Fibroblast of lung (primary cell): ENCODE measurements at places on chromosomes 6 and 20.

GRCh38 chr20:7798176-7798575, 142.1 kb downstream of the HAO1 start:
- no peak overlapping the region for H3K4me3 ChIP-seq
- H3K27ac ChIP-seq = no peak overlapping the region
- H3K4me1 ChIP-seq = no peaks in the 10 kb centered on the region
- no peaks in the 10 kb centered on the region for H3K27me3 ChIP-seq
- DNase-seq = no peak

DNA sequence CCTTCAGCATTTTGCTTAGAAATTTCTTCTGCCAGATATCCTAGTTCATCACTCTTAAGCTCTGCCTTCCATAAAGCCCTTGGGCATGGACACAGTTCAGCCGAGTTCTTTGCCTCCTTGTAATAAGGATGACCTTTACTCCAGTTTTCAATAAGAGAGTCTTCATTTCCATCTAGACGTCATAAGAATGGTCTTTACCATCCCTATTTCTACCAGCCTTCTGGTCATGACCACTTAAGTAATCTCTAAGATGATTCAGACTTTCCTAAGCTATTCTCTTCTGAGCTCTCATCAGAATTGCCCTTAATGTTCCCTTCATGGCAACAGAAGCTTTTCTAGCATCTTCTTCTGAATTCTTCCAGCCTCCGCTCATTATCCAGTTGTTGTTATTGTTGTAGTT, 126.1 kb downstream of the TFAP2C start:
- no peaks in the 10 kb centered on the region for H3K36me3 ChIP-seq
- no peaks in the 10 kb centered on the region for H3K4me1 ChIP-seq
- H3K27me3 ChIP-seq = no peaks in the 10 kb centered on the region

GRCh38 chr20:18738055-18738454, 75.5 kb upstream of the SCP2D1 start:
- peaks cover 5% of the 10 kb centered on the region for H3K4me1 ChIP-seq
- no peaks in the 10 kb centered on the region for H3K36me3 ChIP-seq
- no peak overlapping the region for H3K4me3 ChIP-seq
- DNase-seq = peak; percentile 82

GRCh38 chr6:105545947-105546731, 143.3 kb upstream of the PREP start:
- no peaks in the 10 kb centered on the region for H3K36me3 ChIP-seq
- no peak overlapping the region for H3K27ac ChIP-seq
- no peaks in the 10 kb centered on the region for H3K27me3 ChIP-seq
- H3K4me3 ChIP-seq = no peak overlapping the region

- H3K27me3 ChIP-seq = no peaks in the 10 kb centered on the region
- no peak overlapping the region for H3K27ac ChIP-seq
- no peaks in the 10 kb centered on the region for H3K4me1 ChIP-seq
- no peak overlapping the region for H3K4me3 ChIP-seq
These were observed 35.9 kb downstream of the PHACTR3 start for GRCh38 chr20:59640267-59640666.

GRCh38 chr6:22115559-22115958, 181.3 kb downstream of the PRL start:
- no peak overlapping the region for H3K27ac ChIP-seq
- H3K36me3 ChIP-seq = no peaks in the 10 kb centered on the region
- no peak overlapping the region for H3K4me3 ChIP-seq

- H3K4me3 ChIP-seq = no peak overlapping the region
- H3K27ac ChIP-seq = no peak overlapping the region
- DNase-seq = peak; percentile 37
- H3K27me3 ChIP-seq = no peaks in the 10 kb centered on the region
- H3K4me1 ChIP-seq = no peaks in the 10 kb centered on the region
- no peaks in the 10 kb centered on the region for H3K36me3 ChIP-seq
These were observed 89.8 kb upstream of the PAX1 start for GRCh38 chr20:21615617-21616080.

DNA sequence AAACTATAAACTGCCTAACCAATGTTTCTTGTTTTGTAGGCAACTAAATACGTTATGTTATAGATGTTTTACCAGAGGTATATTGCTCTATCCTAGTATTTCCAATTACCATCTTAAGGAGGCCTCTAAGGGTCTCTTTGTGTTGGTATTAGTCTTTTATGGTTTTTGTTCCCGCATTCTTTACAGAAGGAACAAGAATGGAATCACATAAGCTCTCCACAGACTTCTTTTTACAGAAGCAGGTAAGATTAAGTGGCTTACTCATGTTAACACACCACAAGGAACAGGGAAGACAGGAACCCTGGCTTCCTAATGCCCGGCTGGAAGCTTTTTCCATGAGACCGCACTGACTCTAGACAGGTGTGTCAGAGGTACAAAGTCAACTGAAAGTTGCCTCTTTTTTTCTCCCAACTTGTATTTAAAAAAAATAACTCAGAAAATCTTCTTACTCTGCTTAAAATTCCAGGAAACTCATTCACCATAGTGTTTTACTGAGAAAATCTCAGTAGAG, 55.1 kb downstream of the FKBP5 start:
- DNase-seq = no peak
- H3K4me1 ChIP-seq = peaks cover 2% of the 10 kb centered on the region
- H3K36me3 ChIP-seq = no peaks in the 10 kb centered on the region
- no peak overlapping the region for H3K4me3 ChIP-seq
- H3K27ac ChIP-seq = no peak overlapping the region

DNA sequence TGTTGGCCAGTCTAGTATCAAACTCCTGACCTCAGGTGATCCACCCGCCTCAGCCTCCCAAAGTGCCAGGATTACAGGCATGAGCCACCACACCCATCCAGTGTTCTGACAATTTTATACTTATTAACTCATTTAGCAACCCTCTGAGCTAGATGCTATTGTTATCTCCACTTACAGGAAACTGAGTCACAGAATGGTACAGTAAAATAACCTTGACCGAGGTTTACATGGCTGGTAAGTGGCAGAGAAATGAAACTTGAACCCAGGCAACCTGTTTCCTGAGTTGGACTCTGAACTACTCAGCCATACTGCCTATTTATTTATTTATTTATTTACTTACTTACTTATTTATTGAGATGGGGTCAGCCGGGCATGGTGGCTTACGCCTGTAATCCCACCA, 6.6 kb upstream of the SIGLEC1 start:
- H3K27ac ChIP-seq = no peak overlapping the region
- H3K36me3 ChIP-seq = no peaks in the 10 kb centered on the region
- DNase-seq = no peak
- no peak overlapping the region for H3K4me3 ChIP-seq
- H3K4me1 ChIP-seq = no peaks in the 10 kb centered on the region

- no peaks in the 10 kb centered on the region for H3K4me1 ChIP-seq
- no peaks in the 10 kb centered on the region for H3K36me3 ChIP-seq
- H3K27me3 ChIP-seq = no peaks in the 10 kb centered on the region
- no peak overlapping the region for H3K4me3 ChIP-seq
- no peak overlapping the region for H3K27ac ChIP-seq
- no peak for DNase-seq
These were observed 50.0 kb upstream of the NOX3 start for GRCh38 chr6:155505608-155505989.

- no peaks in the 10 kb centered on the region for H3K4me1 ChIP-seq
- DNase-seq = no peak
- no peaks in the 10 kb centered on the region for H3K36me3 ChIP-seq
These were observed 1.4 kb downstream of the NKX2-4 start for GRCh38 chr20:21395666-21396598.

DNA sequence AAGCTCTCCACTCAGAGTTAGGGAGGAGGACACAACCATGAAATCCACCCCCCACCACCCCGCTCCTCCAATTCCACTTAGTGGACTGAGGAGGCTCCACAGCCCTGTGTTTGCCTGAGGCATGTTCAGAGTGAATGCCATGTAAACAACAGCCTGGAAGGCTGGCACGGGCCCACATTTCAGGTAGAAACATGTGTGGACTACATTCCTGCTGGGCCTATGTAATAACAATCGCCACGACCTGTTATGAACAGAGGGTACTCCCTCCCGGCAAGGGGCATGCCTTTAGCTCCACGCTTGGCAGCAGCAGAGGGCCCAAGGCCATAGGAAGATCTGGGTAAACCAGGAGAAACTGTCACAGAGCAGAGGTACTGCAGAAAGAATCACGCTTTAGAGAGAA, 65.5 kb downstream of the ISM1 start:
- H3K27ac ChIP-seq = no peak overlapping the region
- H3K36me3 ChIP-seq = no peaks in the 10 kb centered on the region
- no peak overlapping the region for H3K4me3 ChIP-seq
- no peak for DNase-seq
- H3K4me1 ChIP-seq = no peaks in the 10 kb centered on the region

DNA sequence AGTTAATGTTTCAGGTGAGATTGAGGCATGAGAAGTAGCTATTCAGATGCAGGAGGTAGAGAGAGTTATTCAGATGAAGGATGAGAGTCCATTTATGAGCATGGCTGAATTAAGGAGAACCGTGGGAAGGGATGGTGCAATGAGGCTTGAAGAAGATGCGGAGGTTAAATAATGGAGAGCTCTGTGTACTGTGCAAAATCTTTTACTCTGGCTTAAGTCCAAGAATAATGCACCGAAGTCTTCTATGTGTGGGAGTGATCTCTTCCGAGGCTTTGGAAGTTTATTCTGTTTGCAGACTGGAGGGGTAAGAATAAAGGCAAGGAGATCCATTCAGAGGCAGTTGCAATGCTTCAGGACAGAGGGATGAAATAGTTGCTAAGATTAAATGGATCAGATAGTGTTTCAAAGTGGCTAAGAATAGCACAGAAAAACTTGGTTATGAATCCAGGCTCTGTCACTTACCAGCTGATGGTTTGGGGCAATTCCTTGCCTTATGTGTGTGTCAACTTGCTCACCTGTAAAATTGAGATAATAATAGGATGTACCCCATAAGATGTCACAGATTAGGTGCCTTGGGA, 467.1 kb downstream of the HDGFL1 start:
- H3K27me3 ChIP-seq = no peaks in the 10 kb centered on the region
- no peak for DNase-seq
- H3K36me3 ChIP-seq = no peaks in the 10 kb centered on the region
- no peaks in the 10 kb centered on the region for H3K4me1 ChIP-seq
- H3K4me3 ChIP-seq = no peak overlapping the region
- H3K27ac ChIP-seq = no peak overlapping the region

GRCh38 chr6:25035512-25036435, 100.0 kb upstream of the RIPOR2 start:
- no peak overlapping the region for H3K27ac ChIP-seq
- no peak overlapping the region for H3K4me3 ChIP-seq
- H3K4me1 ChIP-seq = no peaks in the 10 kb centered on the region
- H3K36me3 ChIP-seq = no peaks in the 10 kb centered on the region
- peak; percentile 32 for DNase-seq

DNA sequence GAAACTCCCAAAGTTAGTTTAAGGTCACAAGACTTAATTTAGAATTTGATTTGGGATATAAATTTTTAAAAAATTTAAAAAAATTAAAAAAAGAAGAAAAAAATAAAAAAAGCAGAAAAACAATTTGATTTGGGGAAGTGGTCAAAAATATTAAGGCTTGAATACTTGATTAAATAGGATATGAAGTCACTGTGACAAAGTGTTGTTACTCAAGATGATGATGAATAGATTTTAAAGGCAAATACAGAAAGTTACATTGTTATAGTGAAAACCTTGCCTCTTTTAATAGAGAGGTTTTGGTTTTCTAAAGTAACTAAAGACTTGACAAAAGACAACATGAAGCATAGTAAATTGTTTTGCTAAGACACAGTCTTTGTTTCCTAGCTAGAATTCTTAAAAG, 7.2 kb downstream of the CST9 start:
- H3K36me3 ChIP-seq = no peaks in the 10 kb centered on the region
- peaks cover 15% of the 10 kb centered on the region for H3K27me3 ChIP-seq
- H3K27ac ChIP-seq = no peak overlapping the region

- H3K4me1 ChIP-seq = no peaks in the 10 kb centered on the region
- no peaks in the 10 kb centered on the region for H3K36me3 ChIP-seq
- peak; percentile 50 for DNase-seq
- H3K4me3 ChIP-seq = no peak overlapping the region
These were observed 128.6 kb upstream of the FAM83B start for GRCh38 chr6:54717849-54718455.

GRCh38 chr6:135852746-135853145, 1.2 kb downstream of the PDE7B start:
- H3K27me3 ChIP-seq = no peaks in the 10 kb centered on the region
- DNase-seq = peak; percentile 42
- H3K27ac ChIP-seq = no peak overlapping the region

DNA sequence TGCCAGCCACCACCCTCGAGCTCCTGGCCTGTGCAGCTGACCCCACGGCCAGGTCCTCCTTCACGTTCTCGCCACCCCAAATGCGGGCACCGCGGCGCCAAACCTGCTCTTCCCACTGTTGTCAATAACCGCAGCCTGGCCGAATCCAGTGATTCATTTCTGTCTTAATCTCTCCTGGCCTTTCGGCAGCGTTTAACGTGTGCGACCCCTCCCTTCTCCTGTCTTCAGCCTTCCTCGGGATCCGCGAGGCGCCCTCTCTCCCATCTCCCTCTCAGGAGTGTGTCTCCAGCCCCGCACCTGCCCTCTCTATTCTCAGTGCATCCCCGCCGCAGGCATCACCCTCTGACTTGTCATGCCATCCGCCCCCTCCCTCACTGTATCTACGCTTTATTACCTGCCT, 91.4 kb downstream of the THBS2 start:
- H3K27ac ChIP-seq = peak overlapping the region; percentile 92
- H3K36me3 ChIP-seq = no peaks in the 10 kb centered on the region
- peaks cover 20% of the 10 kb centered on the region for H3K4me1 ChIP-seq
- no peak overlapping the region for H3K4me3 ChIP-seq
- no peak for DNase-seq

GRCh38 chr6:2961506-2961905, 9.9 kb downstream of the SERPINB6 start:
- no peaks in the 10 kb centered on the region for H3K27me3 ChIP-seq
- H3K4me1 ChIP-seq = peaks cover 24% of the 10 kb centered on the region
- H3K4me3 ChIP-seq = no peak overlapping the region

DNA sequence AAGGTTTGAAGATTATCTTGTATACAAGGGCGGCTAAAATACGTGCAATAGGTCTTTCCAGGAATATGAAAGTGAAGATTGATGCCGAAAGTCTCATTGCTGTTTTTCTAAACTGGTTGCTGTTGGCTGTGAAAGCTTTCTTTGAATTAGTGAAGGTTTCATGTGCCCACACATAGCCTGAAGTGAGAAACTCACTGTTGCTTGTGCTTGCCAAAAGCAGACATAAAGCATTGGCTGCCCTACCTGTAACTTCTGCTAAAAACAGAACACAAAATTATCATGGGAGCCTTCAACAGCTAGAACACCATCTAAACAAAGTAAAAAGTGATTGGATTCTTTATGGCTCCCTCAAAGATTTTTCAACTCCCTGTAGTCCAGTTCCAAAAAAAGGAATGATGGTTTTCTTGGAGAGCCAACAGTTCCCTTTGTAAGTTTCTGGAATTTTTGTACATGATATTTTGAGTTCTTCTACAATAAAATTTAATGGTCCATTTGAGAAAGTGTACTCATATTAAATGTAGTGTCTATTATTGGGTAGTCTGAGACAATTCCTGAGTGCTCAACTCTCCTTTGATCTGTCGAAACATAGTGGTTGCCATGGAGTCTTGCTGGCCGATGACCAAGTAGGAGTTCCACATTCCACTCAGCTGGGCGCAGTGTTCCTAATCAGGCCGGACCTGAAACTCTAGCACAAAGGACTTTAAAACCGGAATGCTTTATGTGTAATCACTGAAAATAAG, 68.5 kb downstream of the PLEKHG1 start:
- no peaks in the 10 kb centered on the region for H3K4me1 ChIP-seq
- no peak overlapping the region for H3K27ac ChIP-seq
- no peaks in the 10 kb centered on the region for H3K36me3 ChIP-seq

- H3K27ac ChIP-seq = no peak overlapping the region
- H3K4me3 ChIP-seq = no peak overlapping the region
- H3K36me3 ChIP-seq = no peaks in the 10 kb centered on the region
- H3K27me3 ChIP-seq = no peaks in the 10 kb centered on the region
- no peak for DNase-seq
- peaks cover 7% of the 10 kb centered on the region for H3K4me1 ChIP-seq
These were observed 3.2 kb upstream of the TUBB1 start for GRCh38 chr20:59015812-59016711.
